ENCODE measurements at places on chromosomes 3 and 15. TPM values are rescaled to one million over a fixed set of nuclear protein-coding genes. Genes with fewer than 3 reads are reported as not detected.

DNA sequence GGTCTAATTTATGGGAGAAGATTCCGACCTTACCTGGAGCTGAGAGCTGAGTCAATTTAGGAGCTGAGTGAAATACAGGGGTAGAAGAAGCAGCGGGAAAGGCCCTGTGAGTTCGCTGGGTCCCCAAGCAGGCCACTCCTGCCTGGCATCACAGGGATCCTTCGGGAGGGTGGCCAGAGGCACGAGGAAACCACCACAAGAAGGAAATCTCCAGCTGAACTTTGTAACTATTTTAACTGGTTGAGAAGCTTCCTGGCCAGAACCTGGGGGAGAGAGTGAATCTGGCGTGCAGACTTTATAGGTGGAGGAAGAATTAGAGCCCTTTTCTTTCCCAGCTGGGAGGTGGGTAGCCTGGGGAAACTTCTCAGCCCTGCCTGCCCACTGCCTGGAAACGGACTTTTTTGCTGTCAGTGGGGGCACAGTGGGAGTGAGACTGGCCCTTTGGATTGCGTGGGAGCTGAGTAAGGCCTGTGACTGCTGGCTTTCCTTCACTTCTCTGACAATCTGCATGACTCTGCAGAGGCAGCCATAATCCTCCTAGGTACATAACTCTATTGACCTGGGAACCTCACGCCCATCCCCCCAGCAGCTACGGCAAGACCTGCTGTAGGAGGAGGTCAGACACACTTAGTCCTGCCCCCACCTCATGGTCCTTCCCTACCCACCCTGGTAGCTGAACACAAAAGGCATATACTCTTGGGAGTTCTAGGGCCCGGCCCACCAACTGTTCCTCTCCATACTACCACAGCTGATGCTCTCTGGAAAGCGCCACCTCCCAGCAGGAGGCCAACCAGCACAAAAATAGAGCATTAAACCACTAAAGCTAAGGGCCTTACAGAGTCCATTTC is 340.7 kb downstream of the CNTN3 start:
- DNase-seq, result no peak

- no peak for DNase-seq
These were observed 6.9 kb downstream of the SEMA5B start for GRCh38 chr3:123020709-123021108.

DNA sequence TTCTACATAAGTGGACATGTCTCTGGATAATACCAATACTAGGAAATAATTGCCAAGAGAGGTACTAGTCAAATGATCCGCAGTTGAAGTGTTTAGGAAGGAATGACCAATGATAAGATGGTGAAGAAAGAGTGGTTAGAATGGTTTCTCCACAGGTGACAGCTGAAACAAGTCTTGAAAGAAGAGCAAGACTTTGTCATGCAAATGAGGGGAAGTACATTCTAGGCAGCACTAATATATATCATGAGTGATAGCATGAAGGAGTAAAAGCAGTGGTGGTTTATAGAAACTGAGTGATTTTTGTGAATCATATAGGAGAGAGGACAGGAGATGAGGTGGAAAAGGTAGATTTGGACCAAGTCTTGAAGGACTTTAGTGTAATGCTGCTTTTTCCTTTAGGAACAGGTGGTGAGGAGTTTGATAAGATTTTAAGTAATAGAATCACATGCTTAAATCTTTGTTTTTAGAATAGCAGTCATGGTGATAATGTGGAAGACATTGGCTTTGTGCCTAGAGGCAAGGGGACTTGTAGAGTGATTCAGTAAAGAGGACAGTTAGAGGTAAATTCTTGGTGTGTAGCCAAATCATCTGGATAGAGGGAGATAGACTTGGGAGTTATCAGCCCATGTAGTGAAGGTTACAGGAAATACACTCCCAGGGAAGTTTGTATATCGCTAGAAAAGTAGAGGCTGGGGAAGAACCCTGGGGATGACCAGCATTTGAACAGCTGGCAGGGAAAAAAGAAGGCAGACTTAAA is 31.9 kb downstream of the SLMAP start:
- DNase-seq, result peak; percentile 17

FAM107A gene
- 0.20 TPM for total RNA-seq

ALPK3 gene
- total RNA-seq, result 45.2 TPM

Data from lung microvascular endothelial cell (primary cell).